ENCODE measurements at places on chromosomes 4 and X.

- no peak for DNase-seq
Measured at GRCh38 chrX:9794495-9794894, 8.3 kb downstream of the SHROOM2 start.

DNA sequence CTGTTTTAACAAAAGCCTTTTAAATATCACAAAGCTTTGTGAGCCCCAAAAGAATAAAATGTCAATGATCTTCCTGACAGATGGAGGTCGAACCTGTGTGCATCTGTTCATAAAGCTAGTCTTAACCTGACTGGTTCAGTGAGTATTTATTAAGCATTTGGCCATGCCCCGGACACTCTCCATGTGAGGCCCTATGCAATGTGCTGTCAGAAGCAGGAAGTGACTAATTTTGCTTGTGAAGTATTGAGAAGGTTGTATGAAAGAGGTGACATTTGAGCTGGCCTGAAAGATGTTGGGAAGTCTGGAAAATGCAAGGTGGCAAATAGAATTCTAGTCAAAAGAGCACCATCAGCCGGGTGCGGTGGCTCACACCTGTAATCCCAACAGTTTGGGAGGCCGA is 171.4 kb downstream of the MSL3 start:
- DNase-seq, result no peak

DNA sequence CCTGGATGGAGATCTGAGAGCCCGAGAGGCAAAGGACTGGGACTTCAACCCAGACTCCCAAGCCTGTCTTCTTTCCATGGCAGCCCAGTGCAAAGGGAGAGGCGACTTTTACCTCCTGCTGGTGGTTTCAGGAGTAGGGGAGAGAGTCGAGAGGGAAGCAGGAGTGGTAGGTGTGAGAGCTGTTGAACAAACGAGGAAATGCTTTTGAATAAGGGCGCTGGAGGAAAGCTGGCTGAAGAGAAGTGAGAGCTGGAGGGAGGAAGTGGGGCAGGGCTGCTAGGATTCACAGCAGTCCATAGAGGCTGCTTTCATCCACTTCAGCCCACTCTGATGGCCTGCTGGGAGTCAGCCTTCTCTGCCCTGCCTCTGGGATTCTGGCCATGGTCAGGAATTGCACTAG is 81.8 kb upstream of the EFNB1 start:
- DNase-seq, result no peak

GRCh38 chr4:168604496-168605373 is 107.9 kb downstream of the PALLD start:
- no peak for DNase-seq

GRCh38 chr4:1317177-1318045 is 27.7 kb downstream of the MAEA start:
- no peak for DNase-seq

DNA sequence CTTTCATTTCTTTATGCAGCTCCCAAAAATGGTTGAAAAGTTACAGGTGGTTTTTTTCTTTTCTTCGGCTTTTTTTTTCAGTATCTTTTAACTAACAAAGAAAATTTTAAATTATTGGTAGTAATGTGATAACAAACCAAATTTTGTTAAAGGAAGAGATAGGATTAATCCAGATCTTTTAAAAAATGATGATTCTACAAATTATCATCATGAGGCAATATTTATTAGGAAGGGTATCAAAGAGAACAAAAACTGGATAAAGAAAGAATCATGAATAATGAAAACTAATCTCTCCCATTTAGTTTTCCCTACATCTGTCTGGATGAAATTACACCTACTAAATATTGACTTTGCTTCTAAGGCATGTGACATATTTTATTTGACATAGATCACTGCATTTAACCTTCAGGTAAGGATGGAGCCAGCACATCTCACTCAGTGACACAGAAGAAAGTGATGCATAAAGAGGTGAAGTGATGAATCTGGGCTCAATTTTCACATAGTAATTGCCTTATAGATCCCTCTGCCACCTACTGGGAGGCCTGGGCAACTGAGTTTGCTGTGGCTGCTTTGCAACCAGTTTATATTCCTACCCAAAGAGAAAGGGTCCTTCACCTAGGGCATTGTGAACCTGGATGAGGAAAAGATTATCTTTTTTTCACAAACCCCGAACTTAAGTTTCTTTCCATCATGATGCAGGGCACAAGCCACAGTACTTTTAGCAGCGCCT is 155.6 kb downstream of the HNRNPD start:
- DNase-seq, result no peak

- DNase-seq, result no peak
Measured at GRCh38 chr4:139817657-139818452, 152.2 kb downstream of the MGST2 start.

DNA sequence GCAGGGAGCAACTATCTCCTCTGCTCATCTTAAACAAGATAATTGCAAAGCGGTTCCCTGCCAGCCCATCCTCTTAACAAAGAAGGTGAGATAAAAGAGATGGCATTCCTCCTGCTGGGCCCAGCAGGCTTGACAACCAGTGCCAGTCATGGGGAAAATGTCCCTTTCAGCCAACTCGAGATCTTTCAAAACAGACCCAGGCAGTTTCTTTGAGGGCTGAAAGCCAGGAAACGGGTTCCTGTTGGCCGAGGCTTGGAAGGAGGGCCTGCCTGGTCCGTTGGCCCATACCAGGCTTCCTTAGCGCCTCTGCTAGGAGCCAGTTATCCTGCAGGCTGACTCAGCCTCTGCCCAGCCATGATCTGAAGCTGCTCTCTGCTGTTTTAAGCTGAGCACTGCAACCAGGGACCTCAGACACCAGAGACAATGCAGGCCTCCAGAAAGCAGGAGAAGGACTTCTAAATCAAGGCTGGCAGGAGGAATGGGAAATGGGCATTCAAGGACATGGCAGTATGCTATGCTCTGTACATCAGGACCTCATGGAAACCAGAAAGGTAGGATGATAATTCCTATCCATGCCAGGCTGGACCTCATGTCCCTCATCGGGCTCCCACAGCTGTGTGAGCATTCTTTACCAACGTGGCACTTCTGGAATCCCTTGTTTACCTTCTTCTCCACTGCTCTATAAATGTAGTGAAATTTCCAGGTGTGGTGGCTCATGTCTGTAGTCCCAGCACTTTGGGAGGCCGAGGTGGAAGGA is 42.4 kb upstream of the SLC2A9 start:
- DNase-seq, result no peak

GRCh38 chr4:176563591-176563990 is 229.1 kb downstream of the VEGFC start:
- no peak for DNase-seq

GRCh38 chr4:99417125-99417524 is 18.0 kb downstream of the ADH7 start:
- DNase-seq, result no peak

GRCh38 chr4:185524888-185525863 is 10.1 kb downstream of the PDLIM3 start:
- DNase-seq, result no peak

- DNase-seq, result no peak
Measured at GRCh38 chr4:5137927-5138326, 86.6 kb downstream of the STK32B start.

- no peak for DNase-seq
Measured at GRCh38 chr4:21469438-21470300, 478.9 kb downstream of the KCNIP4 start.

DNA sequence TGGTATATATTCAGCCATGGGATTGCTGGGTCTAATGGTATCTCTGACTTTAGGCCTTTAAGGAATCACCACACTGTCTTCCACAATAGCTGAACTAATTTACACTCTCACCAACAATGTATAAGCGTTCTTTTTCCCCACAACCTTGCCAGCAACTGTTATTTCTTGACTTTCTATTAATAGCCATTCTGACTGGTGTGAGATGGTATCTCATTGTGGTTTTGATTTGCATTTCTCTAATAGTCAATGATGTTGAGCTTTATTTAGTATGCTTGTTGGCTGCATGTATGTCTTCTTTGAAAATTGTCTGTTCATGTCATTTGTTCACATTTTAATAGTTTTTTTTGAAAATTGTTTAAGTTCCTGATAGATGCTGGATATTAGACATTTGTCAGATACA is 235.2 kb downstream of the HEPH start:
- DNase-seq, result no peak

GRCh38 chr4:176792326-176793059 is at the start of gene VEGFC:
Gene VEGFC, minus strand, starts transcription at chr4:176792922. Its CDS starts 611 bp downstream, at chr4:176792311.
- DNase-seq, result peak; percentile 0

DNA sequence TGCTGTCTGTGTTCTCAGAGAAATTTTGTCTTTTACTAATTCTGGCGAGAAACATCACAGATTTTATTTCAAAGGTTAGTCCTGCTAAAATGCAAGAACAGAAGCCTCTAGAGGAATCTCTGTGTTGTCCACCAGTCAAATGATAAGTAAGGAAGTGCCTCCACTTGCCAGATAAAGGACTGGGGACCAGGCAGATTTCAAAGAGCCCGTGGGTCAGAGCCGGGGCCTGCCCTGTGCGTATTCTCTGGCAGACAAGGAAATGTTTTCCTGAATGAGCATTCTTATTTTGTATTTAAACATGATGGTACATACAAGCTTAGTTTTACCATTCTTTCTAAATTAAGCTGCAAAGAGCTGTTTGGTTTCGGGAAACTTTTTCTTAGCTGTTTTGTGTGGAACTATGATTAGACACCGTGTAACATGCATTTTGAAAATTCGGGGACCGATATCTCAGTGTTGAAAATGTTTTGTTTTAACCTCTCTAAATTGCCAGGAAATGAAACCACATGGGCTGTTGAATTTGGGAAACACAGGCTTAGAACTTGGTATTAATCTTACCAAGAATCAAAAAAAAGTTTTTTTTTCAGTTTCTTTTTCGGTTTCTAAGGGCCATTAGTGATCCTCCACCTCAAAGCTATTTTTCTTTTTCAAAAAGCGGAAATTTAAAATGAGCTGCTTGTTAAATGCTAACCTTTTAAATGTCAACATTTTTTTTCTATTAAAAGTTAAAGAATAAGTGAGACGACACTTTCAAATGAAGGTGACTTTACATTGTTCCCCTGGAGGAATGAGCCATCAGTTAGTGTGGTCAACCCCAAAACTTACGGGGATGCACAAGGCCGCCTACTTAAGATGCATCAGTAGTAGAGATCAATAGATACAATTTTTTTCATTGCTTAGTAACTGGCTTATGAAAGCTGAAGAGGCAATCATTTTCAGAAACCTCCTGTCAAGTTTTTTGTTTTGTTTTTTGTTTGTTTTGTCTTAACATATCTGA is 89.6 kb upstream of the MTM1 start:
- no peak for DNase-seq

DNA sequence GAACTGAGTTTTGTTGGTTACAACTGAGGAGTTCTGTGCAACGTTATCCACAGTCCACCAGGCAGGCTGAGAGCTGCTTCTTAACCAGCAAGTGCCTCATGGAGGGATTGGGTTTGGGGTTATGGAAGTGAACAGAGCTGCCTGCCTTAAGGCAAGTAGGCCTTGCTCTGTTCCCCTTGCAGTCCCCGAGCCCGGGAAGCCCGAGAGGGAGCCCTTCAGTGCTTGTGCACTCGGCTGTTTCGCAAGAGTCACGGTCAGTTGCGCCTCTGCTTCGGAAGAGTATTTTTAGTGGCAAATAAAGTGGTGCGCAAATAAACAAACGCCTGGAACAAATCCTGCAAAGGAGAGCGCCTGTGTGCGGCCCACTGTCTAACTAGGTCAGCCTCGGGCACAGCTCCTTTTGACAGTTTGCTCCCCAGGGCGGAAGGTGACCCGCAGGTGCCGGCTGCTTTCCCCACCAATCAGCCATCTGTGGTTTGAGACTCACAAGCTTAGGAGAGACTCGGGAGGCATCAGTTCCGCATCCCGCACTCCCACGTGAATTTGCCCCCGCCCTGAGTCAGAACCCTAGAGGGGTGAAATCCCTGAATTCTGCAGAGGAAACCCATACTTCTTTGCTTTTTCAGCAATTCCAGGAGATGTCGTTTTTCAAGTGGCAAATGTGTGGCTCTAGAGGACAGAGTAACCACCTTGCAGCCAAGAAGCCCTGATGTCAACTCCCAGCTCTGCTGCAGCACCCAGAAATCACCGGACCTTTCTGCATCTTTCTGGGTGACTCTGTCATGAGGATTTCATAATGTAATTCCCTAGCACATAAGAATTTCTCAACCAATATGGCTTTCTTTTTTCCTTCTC is 56.8 kb downstream of the LGI2 start:
- DNase-seq, result no peak

DNA sequence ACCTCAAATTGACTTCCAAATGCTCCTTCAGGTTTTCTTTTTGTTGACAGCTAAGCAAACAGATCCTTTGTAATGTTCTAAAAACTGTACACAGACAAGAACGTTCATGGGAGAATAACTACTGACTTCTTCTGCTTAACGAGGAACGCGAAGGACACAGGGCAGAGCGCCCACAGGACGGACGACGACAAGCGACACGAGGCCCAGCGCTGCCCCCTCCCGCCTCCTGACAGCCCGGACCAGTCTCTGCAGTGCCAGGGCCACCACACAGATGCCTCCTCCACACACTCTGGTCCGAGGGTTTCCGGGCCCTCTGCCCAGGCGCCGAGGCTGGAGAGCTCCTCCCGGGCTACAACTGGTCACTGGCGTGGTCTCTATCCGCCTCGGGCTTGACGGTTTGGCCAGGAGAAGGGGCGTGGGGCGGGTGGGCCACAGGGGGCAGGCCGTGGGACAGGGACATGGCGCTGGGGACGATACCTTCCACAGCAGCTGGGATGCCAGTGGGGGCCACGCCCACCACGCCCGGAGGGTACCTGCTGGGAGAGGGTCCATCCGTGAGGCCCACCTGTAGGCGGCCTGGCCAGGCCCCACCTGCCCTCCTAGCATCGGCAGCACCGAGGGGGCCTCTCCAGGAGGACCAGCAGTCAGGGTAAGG is 36.9 kb downstream of the CTBP1 start:
- DNase-seq, result no peak

DNA sequence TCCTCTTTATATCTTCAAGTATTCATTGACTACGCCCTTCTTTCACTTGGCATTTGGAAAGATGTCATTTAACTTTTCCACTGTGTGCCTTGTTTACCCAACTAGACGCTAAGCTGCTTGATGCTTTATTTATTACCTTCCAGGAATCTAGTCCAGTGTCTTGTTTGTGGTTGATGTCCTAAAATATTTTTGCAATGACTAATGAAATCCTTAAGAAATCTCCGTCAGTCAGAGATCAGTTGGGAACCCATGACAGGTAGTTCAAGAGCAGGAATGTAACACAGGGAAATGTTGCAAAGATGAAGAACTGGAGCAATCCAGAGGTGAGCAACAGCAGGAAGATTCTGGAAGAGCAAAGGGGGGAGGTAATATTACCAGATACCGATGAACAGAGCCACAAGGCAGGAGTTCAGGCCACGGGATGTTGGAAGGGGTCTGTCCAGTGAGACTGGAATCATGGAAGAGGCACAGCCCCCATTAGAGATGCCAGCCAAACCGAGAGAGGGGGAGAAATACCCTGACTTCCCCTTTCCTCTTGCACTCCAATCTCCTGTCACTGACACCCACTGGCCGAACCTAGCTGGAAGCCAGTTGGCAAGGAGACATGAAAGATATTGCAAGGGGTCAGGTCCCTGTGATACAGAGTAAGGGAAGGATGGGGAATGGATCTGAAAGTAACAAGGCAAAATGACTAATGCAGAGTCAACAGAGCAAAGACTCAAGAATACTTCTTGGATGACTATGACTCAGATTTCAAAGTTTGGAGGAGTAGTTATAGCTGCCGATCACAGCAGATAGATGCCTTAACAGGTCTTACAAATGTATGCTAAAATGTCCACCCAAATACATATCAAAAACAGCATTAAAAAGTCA is 62.7 kb upstream of the PHKA2 start:
- DNase-seq, result no peak

GRCh38 chr4:107996949-107997788 is 7.5 kb downstream of the HADH start:
- no peak for DNase-seq
